ENCODE measurements at places on chromosomes 4 and X.
A peak's percentile ranks its signal among the peaks of the same experiment; 100 is the strongest.

DNA sequence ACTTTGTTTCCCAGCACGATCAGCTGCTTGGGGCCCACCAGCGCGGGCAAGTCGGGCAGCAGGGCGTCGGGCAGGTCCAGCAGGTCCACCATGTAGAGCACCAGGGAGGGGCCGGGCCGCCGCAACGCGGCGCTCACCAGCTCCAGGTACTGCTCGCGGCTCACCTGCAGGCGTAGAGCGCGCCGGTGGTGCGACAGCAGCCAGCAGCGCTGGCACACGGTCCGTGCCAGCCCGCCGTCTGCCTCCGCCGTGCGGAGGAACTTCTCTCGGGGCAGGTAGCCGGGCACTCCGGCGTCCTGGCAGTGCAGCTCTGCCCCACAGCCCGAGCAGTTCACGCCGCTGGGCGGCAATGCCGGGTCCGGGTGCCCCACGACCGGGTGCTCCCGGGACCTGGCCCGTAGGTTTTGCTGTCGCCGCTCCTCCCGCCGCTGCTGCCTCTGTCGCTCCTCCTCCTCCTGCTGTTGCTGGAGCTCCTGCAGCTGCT lies 527 bp downstream of the NOA1 start:
- DNase-seq = peak; percentile 57

GRCh38 chr4:97867557-97868091 lies 275.7 kb downstream of the STPG2 start:
- no peak for DNase-seq

DNA sequence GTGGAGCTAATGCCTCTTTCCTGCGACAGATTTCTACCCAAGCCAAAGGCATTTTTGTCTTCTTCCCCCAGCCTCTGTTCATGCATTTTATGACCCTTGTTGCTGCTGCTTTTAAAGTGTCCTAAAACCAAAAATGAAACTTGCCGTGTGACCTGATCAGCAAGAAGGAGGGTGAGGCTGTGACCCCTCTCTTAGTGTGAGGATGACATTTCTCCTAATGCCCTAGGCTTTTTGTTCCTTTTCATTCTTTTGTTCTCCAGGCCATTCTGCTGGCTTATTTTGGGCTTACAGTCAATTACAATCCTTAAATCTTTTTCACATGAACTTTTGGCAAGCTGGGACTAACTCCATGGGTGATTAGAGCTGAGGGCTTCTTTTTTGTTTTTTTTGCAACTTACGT lies 34.4 kb downstream of the PTTG2 start:
- DNase-seq = no peak

DNA sequence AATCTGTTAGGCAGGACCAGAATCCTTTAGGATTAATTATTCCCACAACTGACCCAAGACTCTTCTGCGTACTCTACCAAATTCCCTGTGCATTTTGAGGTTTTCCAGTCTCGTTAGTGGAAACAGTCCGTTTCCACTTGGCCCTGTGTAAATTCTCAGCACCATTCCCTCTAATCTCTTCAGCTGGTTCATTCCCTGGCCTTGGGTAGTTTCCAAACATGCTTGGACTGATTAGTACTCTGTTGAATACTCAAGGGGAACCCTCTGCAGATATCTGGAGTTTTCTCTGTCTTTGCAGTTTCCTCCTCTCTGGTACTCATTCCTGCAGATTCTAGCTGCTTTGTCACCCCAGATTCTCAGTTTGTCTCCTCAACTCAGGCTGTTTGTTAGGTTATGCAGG lies 80.4 kb downstream of the ZFX start:
- DNase-seq = no peak

DNA sequence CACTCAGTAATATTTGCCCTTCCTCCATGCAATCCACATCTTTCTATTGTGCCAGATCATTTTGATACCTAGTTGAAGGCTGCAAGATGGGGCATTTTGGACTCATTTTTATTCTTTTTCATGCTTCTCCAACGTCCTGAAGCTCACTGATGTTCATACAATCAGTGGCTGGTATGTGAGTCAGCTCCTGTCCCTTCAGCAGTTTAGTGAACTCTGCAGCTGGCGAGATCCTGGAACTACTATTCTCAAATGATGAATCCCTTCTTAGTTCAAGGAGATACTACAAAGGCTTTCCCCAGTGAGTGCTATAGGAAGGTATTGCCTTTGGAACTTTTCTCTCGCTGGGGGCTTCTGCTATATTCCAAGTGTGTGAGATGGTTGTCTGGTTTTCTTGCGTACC lies 9.6 kb upstream of the CCDC149 start:
- no peak for DNase-seq

Measured in naive thymus-derived CD8-positive, alpha-beta T cell (primary cell).